Activated CD4-positive, alpha-beta T cell treated with anti-CD3 and anti-CD28 coated beads, Interleukin-2, amount 50 U/mL, for 1 hour (primary cell): ENCODE measurements at places on chromosomes 6 and 20.

GRCh38 chr6:149064001-149064659, 253.4 kb upstream of the TAB2 start:
- DNase-seq: no peak

GRCh38 chr20:9516234-9516871, 2.0 kb downstream of the LAMP5 start:
- DNase-seq: no peak

GRCh38 chr20:2231701-2232100, 64.1 kb upstream of the TGM3 start:
- no peak for DNase-seq

GRCh38 chr6:5771759-5772390, 234.8 kb downstream of the NRN1 start:
- no peak for DNase-seq

DNA sequence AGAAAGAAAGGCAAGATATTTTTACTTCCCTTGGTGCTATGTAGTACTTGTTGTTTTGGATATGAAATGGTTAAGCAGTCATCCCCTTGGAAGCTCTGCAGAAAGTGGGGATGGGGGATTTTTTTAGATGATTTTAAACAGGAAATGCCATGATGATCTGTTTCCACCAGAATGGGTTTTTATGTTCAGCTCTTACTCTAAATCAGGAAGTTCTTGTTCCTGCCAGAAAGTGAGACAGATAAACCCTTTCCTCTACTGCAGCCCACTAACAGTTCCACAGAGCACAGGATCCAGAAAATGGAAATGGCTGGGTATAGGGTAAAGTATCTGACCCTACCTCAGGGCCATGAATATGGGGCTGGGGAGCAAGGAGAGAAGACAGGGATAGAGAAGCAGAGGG, 32.1 kb upstream of the PPP1R3G start:
- DNase-seq: no peak

DNA sequence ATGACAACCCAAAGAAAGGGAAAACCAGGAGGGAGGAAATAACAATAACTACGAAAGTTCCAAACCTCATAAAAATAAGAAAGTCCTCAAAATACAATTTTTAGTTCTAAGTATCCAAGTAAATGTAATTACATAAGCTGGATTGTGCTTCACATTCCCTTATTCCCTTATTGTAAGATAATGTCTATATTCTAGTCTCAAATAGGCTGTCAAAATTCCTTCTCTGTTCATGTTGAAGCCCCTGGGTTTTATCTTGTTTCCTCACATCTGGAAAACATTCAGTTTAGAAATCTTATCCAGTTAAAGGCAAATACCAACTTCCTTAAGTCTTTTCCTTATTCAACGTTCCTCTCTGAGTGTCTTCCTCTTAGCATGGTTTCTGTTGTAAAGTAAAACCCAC, 282.3 kb downstream of the CD109 start:
- no peak for DNase-seq

- DNase-seq: no peak
These were observed 21.4 kb upstream of the NCOA3 start for GRCh38 chr20:47480239-47480638.

- no peak for DNase-seq
These were observed 22.6 kb downstream of the FOXP4 start for GRCh38 chr6:41568585-41569384.

DNA sequence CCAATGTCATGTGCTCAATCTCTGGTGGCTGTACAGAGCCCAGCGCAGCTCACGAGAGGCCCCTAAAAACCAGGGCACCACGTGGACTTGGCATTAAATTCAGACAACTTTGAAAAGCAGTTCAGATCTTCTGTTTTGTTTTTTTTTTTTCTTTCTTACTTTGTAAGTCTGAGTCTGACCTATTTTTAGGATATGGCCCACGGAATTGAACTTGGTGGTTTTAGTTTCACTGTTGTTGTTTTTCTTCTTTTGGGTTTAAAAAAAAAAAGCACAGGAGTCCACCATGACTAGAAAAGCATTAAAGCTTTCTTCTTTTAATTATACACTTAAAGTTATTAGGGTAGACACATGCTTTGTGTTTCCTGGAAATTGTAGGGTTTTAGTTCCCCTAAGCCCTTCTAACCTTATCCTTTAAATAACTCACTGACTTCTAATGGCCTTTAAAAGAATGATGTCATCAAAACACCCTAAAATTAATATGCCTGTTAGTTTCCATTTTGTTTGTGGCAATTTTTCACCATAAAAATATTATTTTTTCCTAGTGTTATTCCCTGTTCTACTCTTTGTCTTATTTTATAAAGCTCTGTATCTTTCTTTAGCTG, 48.5 kb upstream of the CCN2 start:
- DNase-seq: no peak

DNA sequence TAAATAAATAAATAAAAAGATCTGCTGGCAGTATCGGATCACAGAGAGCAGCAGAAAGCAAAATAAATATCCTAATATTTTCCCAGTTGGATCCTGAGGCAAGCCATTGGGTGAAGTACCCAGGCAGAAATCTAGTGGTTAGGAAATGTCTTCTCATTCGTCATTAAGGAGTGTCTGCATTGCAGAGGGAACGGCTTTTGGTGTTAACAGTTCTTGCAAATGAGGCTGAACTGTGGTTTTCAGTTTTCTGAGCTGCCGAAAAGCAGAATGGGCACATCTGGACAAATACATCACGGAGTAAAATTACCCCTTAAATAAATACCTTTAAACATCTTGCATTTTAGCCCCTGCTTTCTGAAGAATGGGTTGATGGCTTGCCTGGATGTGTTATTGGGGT, 82.3 kb upstream of the MPC1 start:
- no peak for DNase-seq

DNA sequence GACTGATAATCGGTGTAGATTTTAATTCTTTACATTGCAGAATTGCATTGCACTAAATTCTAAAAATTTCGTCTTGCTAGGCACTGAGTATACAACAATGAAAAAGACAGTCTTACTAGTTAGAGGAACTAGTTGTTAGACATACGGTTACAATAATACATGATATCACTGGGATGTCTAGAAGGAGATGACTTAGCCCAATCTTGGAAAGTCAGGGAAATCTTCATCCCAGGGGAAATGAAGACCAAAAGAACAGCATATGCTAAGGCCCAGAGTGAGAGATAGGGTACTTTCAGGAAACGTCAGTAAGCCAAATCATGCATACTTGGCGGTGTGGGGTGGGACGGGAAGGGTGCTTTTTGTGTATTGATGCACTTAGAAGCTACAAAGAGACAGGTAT, 901 bp downstream of the CEP57L1 start:
- no peak for DNase-seq

DNA sequence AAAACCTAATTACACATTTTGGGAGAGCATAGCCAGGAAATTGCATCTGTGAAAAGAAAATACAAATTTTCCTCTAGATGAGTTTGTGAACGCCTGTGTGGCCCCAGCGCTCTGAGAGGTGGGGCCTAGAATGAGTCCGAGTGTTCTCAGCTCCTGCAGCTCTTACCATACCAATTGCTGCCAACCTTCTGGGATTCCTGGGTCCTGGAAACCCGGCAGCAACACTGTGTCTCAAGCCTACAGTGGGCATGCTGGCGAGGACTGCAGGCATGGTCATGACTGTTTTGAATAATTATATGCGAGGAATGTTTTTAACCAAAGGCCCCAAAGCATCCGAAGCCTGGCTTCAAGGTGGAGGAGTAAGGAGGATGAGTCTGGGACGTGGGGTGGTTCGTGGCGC, 90.4 kb downstream of the SERAC1 start:
- DNase-seq: no peak

GRCh38 chr6:133844709-133845108, 44.2 kb upstream of the TCF21 start:
- DNase-seq: no peak

DNA sequence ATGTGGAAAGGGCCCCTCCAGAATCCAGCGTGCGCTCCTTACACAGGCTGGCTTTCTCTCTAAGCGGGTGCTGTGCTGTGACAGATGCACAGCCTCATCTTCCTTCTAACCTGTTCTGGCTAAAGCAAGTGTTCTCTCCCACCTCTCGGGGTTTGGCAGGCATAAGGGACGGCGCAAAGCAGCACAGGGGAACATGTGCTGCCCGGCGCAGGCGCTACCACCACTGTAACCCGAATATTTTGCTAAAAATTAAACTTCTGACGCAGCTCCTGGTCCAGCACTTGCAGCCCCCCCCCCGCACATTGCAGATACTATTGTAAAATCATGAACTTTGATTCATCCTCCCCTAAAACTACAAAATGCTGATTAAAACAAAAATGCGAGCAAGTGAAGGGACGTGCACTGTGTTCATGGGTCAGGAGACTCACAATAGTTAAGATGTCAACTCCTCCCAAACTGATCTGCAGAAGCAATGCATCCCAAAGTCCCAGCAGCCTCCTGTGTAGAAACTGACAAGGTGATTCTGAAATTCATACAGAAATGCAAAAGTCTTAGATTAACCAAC, 43.0 kb downstream of the TAF4 start:
- DNase-seq: no peak

DNA sequence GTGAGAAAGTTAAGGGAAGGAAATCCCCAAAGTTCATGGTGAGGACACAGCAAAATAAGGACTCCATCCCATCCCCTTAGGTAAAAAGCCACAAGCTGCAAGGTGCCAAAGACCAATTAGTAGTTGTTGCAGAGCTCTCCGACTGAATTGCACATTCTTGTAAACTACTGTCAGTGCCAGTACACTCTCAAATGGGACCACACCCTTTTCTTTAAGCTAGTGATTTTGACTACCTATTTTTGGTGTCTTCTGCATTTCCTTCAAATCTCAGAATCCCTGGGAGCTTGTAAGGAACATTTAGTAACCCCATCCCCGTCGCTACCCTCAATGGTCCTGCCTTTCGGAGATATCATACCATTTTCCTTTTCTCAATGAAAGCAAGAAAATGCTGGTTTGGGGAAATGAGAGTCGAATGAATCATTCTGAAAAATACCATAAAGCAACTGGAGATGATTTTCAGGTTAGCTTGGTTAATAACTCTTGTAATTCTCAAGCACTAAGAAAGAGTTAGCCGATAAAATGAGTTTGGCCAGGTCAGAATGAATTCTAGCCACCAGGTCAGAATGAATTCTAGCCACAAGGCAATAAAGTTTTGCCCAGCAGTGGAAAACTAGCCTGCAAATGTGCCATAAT, 5.2 kb upstream of the HMGN3 start:
- DNase-seq: no peak

DNA sequence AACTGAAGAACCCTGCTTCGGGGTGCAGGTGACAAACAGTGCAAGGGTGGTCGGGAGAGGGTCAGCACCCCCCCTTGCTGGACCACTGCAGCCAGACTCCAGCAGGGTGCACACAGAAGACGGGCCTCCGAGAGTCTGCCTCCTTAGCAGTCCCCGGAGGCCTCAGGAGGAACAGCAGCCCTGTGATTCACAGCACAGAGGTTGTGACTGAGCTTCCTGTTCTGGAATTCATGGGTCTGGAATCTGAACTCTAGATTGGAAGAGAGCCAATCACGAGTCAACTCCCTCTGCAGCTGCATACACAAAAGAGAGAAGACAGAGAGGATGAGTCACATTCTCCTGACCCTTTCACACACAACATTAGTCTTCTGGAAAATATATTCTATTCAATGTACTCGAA, 249.0 kb upstream of the OPRM1 start:
- DNase-seq: no peak

GRCh38 chr20:41386502-41387427, 20.1 kb upstream of the EMILIN3 start:
- DNase-seq: no peak
